CD4-positive, alpha-beta T cell treated with Interleukin-12 subunit alpha and Interleukin-12 subunit beta, for 1 hour (primary cell): ENCODE measurements at places on chromosomes 2 and 18.

DNA sequence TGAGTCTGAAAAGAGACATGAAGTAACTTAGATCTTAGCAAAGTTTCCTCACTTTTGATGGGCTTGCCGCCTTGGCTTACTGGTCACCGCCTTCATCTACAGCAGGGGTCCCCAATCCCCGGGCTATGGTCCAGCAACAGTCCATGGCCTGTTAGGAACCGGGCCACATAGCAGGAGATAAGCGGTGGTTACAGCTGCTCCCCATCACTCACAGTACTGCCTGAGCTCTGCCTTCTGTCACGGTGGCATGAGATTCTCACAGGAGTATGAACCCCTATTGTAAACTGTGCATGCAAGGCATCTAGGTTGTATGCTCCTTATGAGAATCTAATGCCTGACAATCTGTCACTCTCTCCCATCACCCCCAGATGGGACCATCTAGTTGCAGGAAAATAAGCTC is 72.9 kb downstream of the BIN1 start:
- DNase-seq: no peak

DNA sequence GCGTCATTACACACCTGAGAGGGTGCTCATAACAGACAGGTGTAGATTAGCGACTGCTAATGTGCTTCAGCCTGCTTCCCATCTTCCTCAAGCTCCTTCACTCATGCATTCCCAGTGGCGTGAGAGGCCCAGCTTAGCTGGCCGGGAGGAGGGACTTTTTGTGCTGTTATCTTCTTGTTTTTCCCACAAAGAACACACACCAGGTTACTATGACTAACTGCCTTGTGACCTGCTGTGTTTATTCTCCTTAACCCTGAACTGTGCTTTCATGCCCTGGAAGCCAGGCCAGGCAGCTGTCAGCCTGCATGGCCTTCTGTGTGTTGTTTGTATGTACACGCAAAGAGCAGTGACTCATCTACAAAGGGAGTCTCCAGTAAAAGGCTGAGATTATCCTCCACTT is 143.8 kb downstream of the PIEZO2 start:
- DNase-seq: no peak

DNA sequence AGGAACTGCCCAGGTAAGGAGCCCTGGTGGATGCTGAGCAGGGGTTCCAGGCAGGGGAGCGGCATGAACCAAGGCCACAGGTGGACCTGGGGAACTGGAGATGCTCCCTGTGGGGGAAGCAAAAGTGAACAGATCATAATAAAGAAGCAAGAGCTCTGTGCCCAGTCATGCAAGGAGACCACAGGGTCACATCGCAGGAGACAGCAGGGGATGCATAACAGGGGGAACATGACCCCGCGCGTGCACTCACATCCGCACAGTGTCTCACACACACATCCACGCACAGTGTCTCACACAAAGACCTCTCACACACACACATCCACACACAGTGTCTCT is 473.3 kb upstream of the HS6ST1 start:
- no peak for DNase-seq

DNA sequence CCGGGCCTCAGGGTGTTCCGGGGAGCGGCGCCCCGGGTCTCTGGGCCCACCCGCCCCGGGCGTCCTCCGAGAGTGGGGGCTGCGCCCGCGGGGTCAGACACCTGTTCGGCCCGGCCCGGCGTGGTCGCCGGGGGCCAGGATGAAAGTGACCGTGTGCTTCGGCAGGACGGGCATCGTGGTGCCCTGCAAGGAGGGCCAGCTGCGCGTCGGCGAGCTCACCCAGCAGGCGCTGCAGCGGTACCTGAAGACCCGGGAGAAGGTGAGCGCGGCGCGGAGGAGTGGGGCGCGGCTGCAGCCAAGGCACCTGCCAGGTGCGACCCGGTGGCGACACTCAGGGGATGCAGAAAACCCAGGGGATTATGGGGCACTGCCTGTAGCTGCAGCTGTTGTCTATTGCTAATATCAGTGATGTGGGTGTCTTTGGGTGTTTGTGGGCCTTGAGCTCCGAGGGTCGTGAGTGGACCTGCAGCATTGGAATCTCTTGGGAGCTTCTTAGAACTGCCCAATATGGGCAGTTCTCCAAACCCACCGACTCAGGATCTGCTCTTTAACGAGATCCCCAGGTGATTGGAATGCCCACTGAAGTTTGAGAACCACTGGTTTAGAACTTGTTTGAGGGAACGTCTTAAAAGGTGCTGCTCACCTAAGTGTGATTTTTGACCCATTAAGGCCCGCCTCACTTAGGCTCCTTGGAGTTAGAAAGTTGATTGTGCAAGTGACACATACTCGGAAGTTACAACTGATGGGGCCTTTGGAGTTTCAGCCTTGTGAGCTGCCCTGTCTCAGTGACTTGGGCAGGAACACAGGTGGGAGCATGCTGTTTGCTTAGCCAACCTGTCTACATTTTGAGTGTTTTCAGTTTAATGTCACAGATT is 823 bp downstream of the PARD3B start:
- no peak for DNase-seq

DNA sequence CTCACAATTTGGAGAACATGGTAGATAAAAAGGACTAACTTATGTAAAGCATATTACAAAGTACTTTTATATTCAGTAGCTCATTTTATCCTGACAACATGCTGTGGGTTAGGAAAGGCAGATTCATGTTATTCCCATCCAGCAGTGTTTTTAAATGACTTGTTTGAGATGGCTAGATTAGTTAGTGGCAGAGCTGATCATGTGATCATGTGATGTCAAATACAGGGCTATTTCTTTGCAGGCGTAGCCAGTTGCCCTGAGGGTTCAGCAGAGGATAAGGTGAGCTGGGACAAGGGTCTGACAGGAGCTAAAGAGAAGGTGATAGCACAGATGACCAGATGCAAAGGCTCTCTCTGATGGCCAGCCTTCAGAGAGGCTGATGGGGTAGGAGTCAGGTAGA is 97.8 kb downstream of the ADD2 start:
- no peak for DNase-seq

- no peak for DNase-seq
Measured at GRCh38 chr18:37654731-37655369, 89.3 kb upstream of the CELF4 start.

- no peak for DNase-seq
Measured at GRCh38 chr2:121281694-121282093, 3.3 kb downstream of the TFCP2L1 start.

GRCh38 chr18:11392292-11392691 is 217.1 kb upstream of the SLC35G4 start:
- DNase-seq: no peak

DNA sequence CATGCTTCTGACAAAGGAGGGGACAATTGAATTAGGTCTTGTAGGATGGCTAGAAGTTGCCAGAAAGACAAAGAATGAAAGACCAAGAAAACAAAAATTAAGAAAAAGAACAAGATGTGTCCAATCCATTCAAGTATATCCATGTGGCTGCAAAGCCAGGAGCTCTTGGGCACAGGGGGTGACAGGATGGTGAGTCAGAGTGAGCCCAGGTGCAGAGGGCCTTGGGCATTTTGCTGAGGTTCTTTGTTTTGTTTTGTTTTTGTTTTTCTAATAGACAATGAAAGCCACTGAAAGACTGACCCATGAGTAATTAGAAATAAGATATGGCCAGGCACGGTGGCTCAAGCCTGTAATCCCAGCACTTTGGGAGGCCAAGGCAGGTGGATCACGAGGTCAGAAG is 104.6 kb upstream of the KLHL29 start:
- DNase-seq: no peak
